Stimulated activated CD4-positive, alpha-beta T cell treated with anti-CD3 and anti-CD28 coated beads, Interleukin-1b, Interleukin-23, amount 100 ng/mL, for 1 hour (primary cell): ENCODE measurements at places on chromosomes 4 and X.

- no peak for DNase-seq
These were observed 127.4 kb downstream of the ANAPC10 start for GRCh38 chr4:144970597-144970996.

- DNase-seq = no peak
These were observed 142.4 kb upstream of the ANKRD50 start for GRCh38 chr4:124854968-124855367.

DNA sequence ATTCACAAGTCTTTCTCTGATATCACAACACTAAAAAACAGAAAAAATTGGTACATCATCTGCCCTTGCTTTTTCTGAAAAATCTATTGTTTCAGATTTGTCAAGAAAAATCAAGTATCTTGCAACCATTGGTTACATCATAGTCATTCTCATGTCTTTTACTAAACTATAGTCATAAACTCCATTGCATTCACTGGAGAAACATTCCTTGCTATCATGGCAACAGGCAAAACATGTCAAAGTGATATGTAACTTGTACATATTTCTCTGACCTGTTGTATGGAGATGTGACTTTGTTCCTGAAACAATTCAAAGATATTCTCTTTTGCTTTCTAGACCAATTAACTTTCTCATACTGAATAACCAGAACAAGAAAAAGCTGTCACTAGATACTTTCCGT, 121.9 kb upstream of the ANK2 start:
- DNase-seq = no peak

DNA sequence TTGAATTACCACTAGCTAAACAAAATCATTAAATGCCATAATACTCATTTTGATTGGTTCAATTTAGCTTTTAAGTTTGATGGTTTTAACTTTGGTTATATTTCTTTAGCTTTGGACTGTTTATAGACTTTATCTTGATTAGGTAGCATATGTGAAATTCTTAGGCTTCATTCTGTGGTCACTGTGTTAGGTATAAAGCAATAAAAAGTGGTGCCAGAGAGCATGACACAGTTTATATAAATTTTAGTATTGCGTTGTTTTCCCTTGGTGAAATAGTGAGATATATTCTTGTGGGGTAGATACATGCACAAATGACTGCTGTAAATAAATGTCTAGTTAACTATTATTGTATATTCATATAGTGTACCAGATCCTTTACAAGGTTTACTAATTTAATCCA, 474.2 kb upstream of the GRID2 start:
- no peak for DNase-seq

DNA sequence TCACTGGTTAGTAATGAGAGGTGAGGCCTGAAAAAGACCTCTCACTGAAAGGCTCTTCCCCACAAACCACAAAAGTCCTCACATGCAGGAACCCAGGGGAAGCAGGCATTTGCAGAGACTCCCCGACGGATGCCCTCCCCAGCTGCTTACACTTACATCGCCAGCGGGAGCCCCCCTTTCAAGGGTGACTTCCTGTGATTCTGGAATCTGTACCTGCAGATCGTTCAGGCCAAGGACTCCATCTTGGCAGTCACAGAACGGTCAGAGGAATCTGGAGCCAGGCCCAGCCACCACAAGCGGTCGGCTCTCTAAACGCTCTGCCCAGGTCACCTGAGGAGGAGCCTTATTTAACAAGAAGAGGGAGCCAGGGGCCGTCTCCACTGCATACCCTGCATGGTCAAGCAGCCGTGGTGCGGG, 71.3 kb upstream of the STS start:
- DNase-seq = no peak

DNA sequence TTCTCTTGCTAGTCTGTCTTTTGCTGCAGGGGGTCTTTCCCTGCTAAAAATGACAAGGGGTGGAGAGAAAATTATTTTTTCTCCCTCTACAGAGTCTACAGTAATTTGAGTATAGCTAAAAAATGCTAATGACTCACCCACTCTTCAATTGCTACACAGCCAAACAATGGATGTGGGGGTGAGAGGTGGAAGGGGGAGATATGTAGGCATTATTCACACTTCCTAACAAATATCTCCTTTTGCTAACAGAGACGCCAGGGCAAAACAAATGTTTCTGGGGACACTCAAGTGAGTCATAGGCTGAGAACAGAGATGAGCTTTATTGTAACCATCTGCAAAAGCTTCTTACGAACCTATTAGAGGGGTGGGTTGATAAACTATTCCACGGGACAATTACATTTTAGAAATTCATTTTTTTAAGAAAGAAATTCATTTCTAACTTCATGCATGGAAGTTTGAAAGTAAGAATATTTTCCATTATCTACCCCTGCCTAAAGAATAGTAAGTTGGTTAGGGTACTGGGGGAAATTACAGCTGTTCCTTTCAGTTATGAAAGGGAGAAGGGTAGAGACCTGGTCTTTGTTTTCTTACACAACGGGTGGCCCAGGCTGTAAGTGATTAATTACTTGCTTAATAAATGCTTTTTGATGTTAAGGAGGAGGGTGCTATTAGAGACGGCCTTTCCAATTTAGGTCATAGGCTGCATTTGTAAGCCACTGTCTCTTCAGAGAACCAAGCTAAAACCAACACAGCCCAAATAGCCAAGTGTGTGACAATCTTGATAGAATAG, 12.8 kb downstream of the SCD5 start:
- DNase-seq = no peak

- DNase-seq = no peak
These were observed 653 bp downstream of the BEX1 start for GRCh38 chrX:103063191-103063845.

DNA sequence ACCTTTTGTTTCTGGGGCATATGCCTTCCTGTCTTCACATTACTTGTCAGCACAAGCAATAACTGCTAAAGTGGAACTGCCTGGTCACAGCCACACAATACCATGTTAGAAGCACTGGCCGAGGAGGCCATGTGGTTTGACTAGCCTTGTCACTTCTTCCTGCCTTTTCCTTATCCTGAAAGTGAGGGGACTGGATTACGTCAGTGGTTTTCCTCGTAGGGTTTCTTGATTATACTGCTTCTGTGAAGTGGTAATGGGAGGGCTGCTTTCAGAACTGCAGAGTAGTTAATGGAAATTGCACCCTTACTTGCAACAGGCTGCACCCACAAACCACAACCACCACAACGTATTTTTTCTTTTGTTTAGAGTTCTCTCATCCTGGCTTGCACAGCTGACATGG, 26.6 kb downstream of the ZRSR2 start:
- no peak for DNase-seq

- no peak for DNase-seq
These were observed 27.8 kb downstream of the ATP11C start for GRCh38 chrX:139905051-139905450.

- DNase-seq = no peak
These were observed 11.0 kb downstream of the ARSJ start for GRCh38 chr4:113968473-113968872.

- no peak for DNase-seq
These were observed 331.4 kb downstream of the RAPGEF2 start for GRCh38 chr4:159434114-159434870.

- DNase-seq = no peak
These were observed 129.4 kb upstream of the TENT5D start for GRCh38 chrX:80290834-80291233.
